ENCODE measurements at places on chromosomes 16 and 17.

- peak; percentile 49 for DNase-seq
These were observed 12.4 kb upstream of the AURKB start for GRCh38 chr17:8222630-8223355.

DNA sequence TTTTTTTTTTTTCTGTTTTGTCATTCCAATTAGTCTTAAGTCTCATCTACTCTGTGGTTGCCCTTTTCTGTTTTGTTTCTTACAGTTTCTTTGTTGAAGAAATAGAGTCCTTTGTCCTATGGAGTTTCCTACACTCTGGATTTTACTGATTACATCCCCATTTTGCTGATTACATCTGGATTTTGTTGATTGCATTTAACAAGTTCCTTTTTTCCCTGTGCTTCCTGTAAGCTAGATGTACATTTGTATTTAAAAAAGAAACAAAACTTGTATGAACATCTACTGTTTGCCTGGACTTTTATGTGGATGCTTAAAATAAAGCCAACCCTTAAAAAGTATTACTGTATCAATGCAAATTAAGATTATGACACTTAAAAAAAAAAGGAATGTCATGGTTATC is 147.6 kb downstream of the CHD9 start:
- DNase-seq = no peak

DNA sequence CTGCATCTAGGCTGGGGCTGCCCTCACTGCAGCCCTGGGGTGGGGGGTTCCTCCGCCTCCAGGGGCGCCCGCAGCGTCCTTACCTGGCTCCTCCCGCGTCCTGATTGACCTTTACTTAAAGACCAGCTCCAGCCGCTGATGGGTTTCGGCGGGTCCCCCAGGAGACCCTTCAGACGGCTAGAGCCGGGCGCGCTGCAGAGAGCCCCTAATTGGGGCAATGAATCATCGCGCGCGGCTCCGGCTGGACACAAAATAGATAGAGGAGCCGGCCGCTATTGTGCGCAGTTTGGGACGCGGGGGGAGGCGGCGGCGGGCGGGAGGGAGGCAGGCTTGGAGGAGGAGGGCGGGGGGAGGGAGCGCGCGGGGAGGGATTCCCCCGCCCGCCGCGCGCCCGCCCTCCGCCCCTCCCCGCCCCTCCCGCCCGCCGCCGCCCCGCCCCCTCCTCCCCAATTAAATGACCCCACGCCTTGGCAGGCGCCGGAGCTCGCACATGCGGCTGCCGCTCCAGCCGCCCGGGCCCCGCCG is 56.5 kb upstream of the CIBAR2 start:
- no peak for DNase-seq

- no peak for DNase-seq
These were observed 124.1 kb upstream of the TNRC6C start for GRCh38 chr17:77834170-77835115.

GRCh38 chr17:48498164-48498850 is 32.5 kb downstream of the HOXB1 start:
- no peak for DNase-seq

- no peak for DNase-seq
These were observed 3.1 kb upstream of the MIF4GD start for GRCh38 chr17:75273977-75274708.

- DNase-seq = no peak
These were observed 49.6 kb downstream of the PITPNM3 start for GRCh38 chr17:6506679-6507231.

- DNase-seq = no peak
These were observed 54.6 kb downstream of the EPN2 start for GRCh38 chr17:19291646-19292376.

GRCh38 chr17:58341861-58342475 is 10.0 kb downstream of the SUPT4H1 start:
- DNase-seq = no peak

DNA sequence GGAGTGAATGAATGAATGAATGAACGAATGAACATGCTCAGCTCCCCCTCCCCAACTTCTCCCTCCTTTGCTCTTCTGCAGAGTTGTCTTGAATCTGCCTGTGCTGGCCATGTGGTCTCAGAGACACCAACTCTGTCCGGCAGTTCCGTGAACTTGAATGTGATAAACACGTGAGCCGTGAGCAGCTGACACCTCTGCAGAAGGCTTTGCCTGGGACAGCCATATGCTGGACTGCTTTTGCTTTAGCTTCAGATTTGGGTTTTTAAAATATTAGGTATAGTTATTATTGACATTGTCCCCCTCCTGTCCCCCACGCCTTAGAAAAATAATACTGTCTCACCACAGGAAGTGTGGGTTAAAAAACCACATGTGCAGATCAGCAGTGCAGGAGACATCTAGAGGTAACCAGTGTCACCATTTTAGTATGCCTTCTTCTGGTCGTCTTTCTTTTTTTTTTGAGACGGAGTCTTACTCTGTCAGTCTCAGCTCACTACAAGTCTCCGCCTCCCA is 83.8 kb downstream of the ABCC1 start:
- no peak for DNase-seq

DNA sequence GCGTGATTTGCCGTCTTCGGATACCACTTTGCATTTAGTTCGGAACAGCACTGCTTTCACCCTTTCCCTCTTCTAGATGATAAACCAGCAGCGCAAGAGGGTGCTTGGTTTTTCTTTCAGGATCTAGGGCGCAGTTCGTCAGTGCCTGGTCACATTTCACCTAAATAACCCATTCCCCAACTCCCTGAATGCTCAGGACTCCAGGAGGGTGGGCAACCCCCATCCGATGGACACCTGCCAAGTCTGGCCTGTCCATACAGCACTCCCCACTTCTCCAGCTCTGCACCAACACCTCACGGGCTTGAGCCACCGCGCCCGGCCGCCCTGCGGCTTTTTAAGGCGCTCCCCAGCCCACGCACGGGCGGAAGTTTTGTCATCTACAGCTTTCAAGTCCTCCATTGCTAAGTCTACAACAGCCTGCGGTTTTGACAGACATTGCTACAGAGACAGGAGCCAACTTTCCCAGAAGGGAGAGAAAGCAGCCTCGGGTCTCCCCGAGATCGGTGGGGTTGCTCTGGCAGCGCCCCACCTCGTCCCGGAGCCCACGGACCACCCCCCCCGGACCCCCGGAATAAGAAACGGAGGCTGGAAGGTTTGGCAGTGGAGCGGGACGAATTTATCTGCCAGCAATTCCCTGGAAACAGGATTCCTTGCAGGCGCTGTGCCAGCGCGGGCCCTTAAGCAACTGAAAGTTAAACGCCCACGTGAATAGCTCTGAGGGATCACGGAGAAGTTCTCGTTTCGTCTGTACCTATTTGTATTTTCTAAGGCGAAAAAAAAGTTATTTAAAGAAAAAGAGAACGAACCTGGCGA is 38.6 kb upstream of the SLFN13 start:
- no peak for DNase-seq

DNA sequence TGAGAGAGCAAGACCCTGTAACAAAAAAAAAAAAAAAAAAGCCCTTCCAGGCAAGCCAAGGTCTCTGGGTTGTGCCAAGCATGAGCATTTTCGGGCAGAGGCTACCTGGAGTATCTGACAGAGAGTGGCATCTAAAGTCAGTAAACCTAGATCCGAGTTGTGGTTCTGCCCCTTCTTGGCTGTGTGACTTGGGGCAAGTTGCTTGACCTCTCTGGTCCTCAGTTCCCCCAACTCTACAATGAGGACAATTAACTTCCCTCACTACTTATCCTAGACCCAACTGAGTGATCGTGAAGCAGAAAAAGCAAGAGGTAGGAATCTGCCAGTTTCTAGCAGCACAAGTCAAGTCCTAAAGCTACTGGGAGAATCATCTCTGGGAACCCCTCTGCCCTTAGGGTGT is 34.4 kb downstream of the TMEM186 start:
- no peak for DNase-seq

DNA sequence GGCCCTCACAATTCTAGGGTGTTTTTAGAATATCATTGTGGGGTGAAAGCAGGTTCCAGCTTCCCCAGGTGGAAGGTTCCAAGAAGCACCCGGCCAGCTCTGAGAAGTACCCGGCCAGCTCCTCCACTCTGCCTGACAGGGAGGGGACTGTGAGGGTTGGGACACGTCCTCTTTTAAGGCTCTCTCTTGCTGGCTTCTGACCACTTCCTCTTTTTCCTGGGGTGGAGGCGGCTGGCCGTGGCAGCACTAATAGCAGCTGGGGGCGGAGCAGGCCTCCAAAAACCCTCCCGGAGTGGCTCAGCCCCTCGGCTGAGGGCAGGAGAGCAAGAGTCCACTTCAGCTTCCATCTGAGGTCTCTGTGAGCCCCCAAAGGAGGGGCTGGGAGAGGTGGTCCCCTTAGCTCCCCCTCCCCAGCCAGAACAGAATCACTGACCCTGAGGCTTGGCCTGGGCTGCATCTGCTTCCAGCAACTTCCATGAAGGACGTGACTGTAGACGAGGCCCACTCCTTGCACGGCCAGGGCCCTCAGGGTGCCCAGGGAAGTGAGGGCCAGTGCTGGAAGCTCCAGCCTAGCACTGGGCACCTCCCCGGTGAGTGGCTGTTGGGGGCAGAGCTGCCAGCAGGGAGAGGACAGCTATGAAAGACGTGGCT is 26.7 kb upstream of the PLCG2 start:
- no peak for DNase-seq

- no peak for DNase-seq
These were observed 587.9 kb downstream of the CDH13 start for GRCh38 chr16:83214671-83215070.

DNA sequence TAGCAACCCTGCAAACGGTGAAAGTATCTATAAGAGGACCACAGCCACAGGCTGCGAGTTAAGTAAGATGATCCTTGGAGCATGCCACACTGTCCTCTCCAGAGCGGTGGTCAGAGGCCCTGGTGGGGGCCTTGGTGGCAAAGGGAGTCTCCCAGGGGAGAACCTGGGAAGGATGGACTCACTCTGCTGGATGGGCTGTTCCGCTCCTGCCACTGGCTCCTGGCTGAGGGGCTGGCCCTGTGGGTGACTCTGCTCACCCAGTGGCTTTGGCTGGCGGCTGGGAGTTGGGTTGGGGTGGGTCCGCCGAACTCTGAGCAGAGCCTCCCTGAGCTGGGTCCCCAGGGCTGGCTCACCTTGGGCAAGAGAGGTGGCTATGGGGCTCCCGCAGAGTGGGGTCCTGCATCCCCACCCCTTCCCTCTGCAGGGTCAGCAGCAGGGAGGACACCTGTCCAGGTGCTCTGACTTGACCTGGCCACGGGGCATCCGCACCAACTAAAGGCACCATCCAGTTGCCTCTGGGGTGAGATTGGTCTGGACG is 7.3 kb downstream of the CDK5R1 start:
- DNase-seq = no peak

DNA sequence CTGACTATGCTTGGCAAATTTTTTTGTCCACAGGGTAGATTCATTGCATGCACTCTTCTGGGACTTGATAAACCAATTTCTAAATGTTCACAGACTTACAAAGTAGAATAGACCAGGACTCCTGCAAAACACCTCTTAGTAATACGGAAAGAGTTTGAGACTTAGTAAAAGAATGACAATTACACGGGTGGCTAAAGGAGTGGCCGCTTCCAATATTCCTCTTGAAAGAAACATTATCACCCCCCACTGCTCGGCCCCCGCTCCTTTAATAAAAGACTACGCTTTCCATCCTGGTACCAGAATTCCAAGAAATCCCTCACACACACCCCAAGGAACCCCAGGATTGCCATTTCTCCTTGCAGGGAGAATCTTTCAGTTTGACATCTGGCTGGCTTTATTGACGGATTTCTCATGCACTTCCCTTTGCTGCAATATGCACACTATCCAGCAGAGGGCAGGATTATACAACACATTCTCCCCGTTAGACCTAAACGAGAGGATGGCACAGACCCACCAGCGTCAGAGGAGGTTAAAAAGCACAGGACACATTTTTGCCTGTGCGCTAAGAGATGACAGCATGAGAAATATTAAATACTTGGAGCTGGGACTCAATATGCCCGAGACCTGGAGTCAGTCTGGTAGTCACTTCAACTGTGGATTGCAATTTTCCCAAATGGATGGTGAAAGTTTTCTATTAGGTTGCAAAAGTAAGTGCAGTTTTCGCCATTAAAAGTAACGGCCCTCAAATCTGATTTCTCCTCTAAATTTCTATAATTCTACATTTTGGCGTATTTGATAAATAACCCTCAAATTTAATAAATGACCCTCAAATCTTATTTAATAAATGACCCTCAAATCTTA is 46.6 kb upstream of the NUDT7 start:
- DNase-seq = no peak

GRCh38 chr17:61139219-61139618 is 260.4 kb upstream of the TBX2 start:
- no peak for DNase-seq

GRCh38 chr16:87850009-87851006 is 19.0 kb downstream of the SLC7A5 start:
- DNase-seq = no peak

DNA sequence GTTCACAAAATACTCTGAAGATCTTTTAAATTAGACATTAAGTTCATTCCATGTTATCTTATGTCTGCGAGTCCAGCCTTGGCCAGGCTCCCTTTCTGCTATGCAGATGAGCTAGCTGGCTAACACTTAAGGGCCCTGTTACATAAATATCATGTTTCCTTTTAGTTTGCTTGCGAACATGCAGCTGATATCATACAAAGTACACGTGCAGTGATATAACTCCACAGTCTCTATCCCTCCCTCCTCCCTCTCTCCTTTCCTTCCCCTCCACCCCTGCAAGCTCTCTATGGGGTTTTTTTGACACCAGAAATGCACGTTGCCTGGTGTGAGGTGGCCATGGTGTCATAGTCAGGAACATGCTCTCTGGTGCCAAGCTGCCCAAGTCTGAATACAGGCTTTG is 46.1 kb downstream of the ARHGAP17 start:
- no peak for DNase-seq

- no peak for DNase-seq
These were observed 71.9 kb upstream of the GSE1 start for GRCh38 chr16:85541181-85541580.

DNA sequence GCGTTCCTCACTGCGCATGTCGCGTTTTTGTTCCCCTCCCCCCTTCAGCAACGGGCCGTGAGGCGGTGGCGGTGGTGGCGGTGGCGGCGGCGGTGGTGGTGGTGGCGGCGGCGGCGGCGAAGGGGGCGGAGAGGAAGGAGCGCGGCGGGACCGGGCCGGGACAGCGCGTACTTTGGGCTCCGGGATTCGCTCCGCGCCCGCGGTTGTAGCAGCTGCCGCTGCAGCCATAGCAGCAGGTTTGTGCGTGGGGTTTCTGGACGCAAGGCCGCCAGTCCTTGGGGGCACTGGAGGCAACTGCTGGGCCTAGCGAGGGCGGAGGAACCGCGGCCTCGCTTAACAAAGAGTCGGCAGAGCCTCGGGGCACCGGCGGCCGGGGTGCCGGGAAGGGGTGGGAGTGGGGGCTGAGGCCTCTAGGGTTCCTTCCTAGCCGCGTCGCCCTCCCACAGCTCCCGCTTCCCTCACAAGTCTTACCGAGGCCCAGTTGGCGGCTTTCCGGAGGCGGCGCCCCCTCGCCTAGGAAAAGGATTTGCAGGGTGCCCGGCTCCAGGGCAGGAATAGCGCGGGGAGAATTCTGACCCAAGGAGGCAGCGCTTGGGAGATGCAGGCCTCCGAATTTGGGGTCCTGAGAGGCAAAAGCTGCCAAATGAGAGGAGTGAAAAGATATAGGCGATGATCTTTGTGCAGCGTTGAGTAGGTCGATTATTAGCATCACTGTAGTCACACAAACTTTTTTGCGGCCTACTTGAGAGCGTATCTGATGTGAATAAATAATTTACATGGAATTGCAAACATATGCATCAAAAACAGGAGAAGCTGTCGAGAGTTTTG is at the start of gene DDX42:
Gene DDX42, plus strand, starts transcription at position 30 of the 828 bp plus-strand sequence. CDS start 12,880 bp downstream, outside the sequence.
- no peak for DNase-seq

- no peak for DNase-seq
These were observed 15.3 kb upstream of the RASL10B start for GRCh38 chr17:35716173-35716572.
